ENCODE measurements at places on chromosomes 6 and 20.

- no peak for DNase-seq
These were observed 96.7 kb downstream of the EDN1 start for GRCh38 chr6:12386816-12387215.

- DNase-seq: no peak
These were observed 82.2 kb upstream of the NAA20 start for GRCh38 chr20:19934792-19935491.

- DNase-seq: no peak
These were observed 1.2 kb downstream of the CDC40 start for GRCh38 chr6:110181131-110182030.

DNA sequence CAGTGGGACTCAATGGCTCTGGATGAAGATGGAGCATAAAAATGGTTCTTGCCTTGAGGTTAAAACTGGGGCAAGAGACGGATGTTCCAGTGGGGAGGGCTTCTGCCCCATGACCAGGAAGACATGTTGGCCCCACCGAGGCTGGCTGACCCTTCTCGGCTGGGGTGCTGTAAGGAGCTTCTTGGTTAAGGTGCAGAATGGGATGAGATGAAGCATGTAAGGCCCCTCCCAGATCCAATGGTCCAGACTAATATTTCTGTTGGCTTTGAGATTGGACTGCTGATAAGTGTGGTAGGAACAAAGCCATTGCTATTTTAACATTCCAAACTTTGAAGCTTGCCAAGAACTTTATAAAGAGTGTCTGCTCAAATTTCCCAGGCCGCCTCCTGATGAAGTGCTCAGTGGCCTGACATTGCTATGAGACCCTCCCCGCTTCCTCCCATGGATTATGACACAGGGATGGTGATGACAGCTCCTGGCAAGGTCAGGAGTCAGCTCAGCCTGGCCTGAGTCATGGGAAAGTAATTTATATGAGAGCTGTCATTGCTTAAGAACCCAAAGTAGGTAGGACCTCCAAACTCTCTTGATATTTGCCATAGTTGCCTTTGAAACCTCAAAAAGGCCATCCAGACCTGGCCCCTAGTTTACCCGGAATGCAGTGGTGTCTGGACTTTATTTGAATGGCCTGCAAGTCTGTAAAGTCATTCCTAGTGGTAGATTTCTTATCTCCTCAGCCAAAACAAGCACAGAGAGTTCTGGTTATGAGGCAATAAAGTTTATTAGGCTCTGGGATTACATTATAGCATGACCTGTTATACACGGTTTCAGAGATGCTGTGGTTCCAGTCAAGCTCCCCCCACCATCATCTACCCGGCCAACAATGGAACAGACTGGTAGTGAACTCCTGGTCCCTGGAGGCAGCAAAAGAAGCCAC, 55.2 kb downstream of the TGM2 start:
- no peak for DNase-seq

- no peak for DNase-seq
These were observed 27.9 kb upstream of the TMEM217 start for GRCh38 chr6:37285861-37286311.

DNA sequence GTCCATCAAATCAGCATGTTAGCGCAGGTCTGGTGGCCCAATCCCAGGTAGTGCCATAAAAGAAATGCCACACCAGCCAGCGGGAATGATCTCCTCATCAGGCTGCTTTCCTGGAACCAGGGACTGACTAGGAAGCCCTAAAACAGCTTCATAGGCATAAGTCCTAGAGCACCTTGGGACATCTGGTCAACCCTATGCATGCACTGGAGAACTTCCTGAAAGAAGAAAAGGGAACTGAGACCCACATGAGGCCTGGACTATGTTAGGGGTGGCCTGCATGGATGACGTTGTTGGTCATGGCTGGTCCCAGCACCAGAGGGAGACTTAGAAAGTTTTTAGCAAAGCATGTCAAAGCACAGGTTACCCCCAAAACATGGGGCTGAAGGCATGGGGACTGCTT, 7.6 kb upstream of the KCNK16 start:
- DNase-seq: no peak

DNA sequence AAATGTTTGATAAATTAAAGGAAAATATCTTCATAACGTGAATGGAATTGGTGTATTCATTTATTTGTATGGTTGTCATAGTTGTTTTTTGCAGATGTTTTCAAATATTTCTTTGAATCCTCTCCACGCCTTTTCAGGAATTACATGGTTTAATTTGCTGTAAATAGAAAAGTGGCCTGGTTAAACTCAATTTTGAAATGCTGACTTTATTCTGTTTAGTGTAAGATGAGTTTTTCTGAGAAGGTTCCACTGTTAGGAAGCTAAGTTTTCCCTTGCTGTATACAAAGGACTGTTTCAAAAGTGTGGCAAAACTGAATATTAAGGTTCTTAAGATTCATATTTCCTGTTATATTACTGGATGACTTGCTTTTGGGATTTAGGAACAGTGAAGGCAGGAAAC, 503 bp upstream of the ZC2HC1B start:
- DNase-seq: no peak

DNA sequence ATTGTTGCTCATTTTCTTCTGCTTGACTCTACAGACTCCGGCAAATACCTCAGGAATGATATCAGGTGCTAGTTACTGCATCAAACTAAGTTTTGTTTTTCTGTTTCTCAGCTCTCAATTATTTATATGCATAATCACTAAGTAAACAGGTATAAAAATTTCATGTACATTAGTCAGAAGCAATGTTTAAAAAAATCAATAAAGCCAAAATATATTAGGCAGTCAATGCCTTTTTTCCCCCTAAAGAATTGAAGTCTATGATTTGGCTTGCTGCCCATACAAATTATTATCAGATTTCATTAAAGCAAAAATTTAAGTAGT, 20.6 kb upstream of the MRS2 start:
- no peak for DNase-seq

GRCh38 chr20:62617711-62618483, 24.4 kb upstream of the SLCO4A1 start:
- peak; percentile 34 for DNase-seq

GRCh38 chr6:26235302-26235670, 129.7 kb upstream of the BTN3A2 start:
- DNase-seq: no peak

GRCh38 chr6:17640477-17640917, 40.4 kb downstream of the FAM8A1 start:
- DNase-seq: no peak

GRCh38 chr6:42923666-42924065, 5.6 kb upstream of the CNPY3 start:
- no peak for DNase-seq

DNA sequence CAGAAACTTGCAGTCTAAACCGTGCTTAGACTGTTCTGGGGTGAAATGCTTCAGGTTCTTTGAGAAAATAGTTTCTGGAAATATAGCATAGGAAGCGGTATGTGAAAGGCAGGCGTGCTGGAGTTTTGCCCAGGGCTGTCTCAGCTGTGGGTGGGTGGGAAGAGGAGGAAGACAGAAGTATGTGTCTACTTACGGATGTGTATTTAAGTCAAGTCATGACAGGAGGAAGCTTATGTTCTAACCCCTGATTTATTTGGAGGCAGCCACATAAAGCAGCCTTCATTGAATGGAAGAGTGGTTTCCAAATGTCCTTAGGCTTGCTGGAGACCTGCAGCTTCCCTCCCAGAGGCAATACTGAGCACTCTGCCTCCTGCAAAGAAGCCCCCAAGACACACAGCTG, 345.8 kb upstream of the PRND start:
- DNase-seq: no peak

DNA sequence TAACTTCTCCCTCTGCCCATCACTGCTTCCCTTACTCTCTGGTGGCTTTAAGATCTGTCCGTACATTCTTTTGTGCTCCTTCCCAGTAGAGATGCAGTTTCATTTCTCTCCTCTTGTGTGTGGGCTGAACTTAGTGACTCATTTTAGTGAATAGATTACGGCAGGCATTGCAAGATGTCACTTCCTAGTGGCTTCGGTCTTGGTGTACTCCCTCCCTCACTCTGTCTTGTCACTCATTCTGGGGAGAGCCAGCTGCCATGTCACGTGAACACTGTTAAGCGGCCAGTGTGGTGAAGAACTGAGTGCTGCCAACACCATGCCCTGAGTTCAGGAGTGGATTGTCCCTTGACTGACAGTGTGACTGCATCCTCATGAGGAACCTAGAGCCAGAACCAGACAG, 115.9 kb downstream of the OTOR start:
- DNase-seq: no peak

- no peak for DNase-seq
These were observed 20.1 kb upstream of the TCP11 start for GRCh38 chr6:35161266-35161665.

DNA sequence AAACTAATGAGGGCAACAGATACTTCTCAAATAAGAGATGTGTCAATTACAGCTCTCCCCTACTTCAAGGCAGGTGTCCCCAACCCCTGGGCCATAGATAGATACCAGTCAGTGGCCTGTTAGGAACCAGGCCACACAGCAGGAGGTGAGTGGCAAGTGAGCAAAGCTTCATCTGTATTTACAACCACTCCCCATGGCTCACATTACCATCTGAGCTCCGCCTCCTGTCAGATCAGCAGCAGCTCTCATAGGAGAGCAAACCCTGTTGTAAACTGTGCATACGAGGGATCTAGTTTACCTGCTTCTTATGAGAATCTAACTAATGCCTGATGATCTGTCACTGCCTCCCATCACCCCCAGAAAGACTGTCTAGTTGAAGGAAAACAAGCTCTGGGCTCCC, 422.1 kb downstream of the GJA1 start:
- no peak for DNase-seq

DNA sequence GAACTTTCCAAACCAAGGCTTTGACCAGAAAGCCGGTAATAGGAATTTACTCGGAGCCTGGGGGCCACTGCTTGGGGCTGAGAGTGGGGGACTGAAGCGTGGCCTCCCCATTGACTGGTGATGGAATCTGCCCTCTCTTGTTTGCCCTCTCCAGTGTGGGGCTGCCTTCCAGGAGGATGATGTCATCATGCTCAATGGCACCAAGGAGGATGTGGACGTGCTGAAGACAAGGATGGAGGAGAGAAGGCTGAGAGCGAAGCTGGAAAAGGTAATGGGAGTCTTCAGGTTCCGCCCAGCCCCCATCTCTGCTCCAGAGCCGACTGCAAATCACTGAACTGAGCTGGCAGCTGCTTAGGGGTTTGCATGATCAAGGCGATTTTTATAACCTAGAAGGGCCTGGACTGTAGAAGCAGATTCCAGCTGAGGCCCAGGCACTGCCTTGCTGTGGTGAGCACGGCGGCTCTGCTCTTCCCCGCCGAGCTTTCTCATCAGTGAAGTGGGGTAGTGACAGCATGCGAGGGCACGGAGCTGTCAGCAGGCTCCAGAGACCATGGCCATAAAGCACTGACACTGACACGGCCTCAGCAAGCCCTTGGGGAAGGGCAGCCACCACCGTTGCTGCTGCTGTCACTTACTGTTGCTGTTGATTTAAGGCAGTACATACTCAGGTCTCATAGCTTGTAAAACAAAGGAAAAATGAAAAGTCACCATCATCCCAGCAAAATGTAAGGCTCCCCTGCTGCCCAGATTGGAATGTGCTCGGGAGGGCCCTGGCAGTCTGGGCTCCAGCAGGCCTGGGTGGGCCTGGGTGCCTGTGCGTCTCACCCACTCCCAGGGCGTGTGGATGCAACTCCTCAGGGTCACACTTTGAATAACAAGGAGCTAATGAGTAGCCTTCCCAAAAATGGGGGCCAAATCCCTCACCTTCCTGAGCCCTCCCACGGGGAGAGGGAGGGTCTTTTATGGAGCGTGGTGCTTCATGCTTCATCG, 11.1 kb upstream of the FAM209A start:
- no peak for DNase-seq

- DNase-seq: no peak
These were observed 68.4 kb upstream of the RBM24 start for GRCh38 chr6:17212546-17213371.

DNA sequence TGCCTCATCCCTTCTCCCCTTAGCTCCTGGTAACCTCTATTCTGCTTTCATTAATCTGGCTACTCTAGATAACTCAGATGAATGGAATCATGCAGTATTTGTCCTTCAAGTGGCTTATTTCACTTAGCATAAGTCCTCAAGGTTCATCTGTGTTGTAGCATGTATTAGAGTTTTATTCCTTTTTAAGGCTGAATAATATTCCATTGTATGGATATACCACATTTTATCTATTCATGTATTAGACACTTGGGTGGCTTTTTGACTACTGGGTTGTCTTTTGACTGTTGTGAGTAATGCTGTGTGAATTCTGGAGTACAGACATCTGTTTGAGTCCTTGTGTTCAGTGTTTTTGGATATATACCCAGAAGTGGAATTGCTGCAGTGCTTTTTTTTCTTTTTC, 58.4 kb downstream of the PHF20 start:
- DNase-seq: no peak

DNA sequence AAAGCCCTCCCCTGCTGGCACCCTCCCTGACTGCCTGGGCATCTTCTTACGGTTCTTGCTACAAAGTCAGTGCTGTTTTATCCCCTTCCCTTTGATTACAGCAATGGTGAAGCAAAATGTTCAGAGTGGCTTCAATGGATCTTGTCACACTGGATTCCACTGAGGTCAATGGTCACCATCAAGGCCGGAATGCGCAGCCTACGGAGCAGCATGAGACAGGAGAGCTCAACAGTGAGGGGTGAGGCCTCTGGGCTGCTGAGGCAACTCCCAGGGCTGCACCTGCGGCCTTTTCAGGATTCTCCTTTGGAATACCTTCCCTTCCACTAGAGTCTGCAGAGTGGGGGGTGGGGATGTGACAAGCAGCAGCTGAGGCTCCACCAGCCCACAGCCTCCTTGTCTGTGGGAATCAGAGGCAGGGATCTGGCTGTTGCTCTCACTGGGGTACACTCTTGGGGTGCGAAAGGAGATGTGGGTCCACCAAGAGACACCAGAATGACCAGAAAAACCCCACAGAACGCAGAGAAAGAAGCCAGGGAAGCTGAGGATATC, 40.4 kb upstream of the EMILIN3 start:
- no peak for DNase-seq

- DNase-seq: no peak
These were observed 217.7 kb upstream of the RIN2 start for GRCh38 chr20:19540392-19540791.

DNA sequence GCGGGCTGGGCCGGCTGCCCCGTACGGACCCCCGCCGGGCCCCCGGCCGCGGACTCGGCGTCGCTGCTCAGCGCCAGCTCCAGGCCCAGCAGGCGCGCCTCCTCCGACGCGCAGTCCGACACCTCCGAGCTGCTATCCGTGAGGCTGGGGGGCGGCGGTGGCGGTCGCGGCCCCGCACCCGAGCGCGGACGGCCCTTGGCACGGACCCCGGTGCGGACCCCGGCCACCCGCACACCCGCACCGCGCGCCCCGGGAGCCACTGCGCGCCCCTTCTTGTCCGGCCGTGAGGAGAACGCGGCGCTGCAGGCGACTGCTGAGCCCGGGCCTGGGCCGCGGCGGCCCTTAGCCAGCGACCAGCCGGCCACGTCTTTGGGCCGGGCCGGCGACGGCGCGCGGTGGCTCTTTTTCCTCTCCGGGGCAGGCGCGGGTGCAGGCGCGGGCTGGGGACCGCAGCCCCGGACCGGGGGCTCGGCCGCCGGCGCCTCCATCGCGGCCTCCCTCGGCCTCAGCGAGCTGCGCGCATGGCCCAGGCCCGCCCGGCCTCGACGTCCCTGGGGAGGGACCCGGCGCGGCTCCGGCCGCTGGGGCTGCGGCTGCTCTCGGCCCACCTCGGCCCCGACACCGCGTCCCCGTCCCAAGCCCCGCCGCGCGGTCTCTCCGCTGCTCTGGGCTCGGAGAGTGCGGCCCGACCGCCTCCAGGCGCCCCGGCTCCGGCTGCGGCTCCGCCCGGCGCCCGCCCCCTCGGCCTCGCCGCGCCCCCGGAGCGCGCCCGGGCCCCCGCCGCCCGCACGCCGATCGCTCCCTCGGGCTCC, 12.9 kb upstream of the TLDC2 start:
- no peak for DNase-seq

- DNase-seq: no peak
These were observed 1109.0 kb upstream of the FLRT3 start for GRCh38 chr20:15446373-15446772.

Data from stimulated activated CD4-positive, alpha-beta T cell treated with anti-CD3 and anti-CD28 coated beads, Interleukin-1b, Interleukin-23, amount 100 ng/mL, for 4 hours (primary cell).